ENCODE measurements at places on chromosomes 5 and 9.

- no peak for DNase-seq
Measured at GRCh38 chr5:168776070-168776469, 196.9 kb upstream of the PANK3 start.

- DNase-seq: no peak
Measured at GRCh38 chr5:111347021-111347420, 122.8 kb downstream of the CAMK4 start.

DNA sequence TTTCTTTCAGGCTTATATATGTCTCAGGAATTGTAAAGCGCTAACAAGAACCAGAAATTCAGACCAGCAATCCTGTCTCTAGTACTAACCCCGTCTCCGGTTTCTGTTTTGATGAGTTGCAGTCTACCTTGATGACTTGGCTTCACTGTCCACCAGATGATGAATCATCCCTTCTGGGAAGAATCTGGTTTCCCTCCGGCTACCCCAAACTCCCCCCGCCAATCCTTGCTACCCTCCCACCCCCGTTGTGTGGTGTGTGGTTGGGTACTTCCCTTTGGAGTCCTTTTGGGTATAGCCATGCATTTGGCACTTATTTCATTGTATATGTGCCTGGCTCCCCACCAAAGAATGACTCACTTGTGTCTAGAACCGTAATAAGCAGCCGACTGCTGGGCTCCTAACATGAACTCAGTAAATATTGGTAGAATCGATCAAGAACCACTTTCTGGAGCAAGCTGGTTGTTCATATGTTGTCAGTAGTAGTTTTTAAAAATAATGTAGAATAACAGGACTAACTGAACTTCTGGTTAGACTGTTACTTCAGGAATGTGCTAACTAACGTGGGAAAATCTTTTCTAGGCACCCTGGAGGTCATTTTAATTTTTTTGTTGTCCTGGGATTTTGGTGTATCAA lies 8.3 kb upstream of the TGFBI start:
- DNase-seq: no peak

DNA sequence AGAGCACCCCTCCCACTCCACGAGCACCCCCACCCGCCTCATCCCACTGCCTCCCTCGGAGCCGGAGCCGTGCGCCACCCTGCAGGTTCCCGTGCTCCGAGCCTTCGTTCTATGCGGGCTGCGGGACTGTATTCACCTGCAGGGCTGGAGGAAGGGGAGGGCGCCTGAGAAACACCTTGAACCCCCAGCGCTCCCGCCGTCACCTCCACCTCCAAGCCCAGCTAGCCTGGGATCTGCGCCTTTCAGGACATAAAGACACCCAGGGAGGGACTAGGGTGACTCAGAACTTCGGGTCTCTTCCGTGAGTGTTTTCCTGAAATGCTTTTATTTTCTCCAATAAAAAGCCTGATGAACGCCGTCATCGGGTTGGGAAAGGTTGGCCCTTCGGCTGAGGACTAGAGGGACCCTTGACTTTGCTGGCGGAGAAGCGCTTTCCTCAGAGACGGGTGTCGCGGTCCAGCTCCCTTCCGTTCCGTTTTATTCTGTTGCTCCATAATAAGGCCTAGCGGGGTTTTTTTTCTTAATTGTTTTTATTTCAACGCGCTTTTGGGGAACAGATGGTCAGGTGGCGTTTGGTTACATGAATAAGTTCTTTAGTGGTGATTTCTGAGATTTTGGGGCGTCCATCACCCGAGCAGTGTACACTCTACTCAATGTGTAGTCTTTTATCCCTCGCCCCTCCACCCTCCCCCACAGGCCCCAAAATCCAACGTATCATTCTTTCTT lies 4.6 kb downstream of the TLX3 start:
- no peak for DNase-seq

GRCh38 chr5:76199336-76200318 lies 116.4 kb downstream of the SV2C start:
- DNase-seq: no peak

DNA sequence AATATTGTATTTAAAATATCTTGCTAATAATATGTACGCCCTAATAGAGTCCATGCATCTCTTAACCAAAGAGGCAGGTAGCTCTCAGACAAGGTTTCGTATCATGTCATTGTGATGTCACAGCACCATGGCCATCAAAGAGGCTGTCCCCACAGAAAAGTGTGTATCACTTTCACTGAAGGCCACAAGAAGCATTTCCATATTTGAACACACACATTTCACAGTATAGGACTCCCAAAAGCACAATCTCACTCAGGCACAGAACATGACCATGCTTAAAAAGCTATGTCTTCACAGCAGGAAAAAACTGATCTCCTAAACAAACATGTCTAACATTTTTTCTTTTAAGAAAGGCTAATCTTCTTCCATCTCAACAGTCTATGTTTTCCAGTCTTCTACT lies 133.8 kb downstream of the DENND1A start:
- no peak for DNase-seq

DNA sequence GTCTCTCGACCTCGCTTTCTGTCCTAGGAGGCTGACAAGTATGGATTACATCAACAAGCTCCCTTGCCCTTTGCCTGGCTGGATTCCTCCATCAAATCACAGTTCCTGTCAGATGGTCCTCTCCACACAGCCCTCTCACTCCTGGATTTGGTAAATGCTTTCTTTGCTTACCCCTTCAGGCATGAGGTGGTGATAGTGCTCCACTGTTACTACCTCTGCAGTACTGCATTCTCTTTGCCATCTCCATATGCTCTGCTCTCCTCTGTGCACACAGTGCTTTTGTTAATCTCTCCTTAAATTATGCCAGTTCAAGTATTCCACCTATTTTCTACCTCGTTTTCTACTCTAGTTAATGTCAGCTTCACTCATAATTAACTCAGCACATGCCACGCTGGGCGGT lies 279.2 kb downstream of the DMAC1 start:
- DNase-seq: no peak

DNA sequence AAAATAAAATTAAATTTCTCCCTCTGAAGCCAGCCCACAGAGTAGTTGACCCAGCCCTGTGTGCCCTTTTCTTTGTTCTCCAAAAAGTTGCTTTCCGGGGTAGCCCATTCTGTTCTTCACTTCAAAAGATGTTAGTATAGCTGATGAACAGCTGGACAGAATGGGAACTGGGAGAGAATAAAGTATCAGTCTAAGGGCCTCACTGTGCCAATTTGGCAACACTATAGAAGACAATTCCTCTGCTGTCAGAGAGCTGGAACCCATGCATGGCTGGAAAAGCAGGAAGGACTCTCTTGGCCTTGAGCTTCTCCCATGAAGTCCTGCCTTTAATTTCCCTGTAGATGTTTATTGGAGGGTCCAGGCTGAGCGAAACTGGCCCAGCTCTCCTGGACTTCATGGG lies 11.0 kb upstream of the TNFSF8 start:
- no peak for DNase-seq

DNA sequence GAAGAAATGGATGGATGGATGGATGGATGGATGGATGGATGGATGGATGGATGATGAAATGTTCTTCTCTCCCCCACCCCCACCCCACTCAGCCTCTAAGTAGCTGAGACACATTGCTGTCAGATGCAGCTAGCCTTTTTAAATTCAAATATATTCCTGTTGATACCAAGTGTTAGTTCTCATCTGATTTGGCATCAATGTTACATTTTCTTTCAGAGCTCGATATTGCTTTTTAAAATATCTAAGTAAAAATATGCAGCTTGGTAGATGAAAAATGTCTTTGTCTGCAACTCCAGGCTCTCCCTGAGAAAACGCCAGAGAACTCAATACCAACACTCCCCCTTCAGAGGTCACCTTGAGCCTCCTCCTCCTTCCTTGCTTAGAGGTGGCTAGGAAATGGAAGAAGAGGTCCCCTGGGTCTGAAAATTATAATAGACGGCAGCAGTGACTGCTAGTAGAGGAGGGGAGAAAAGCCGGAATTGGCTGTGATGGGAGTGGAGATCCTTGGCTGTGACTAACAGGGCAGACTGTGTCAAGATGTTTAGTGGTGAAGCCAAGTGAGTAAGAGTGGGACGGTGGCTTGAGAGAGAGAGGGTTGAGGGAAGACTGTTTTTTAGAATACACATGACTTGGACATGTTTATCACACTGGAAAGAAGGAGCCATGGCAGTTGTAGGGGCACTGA lies 156.0 kb downstream of the ZNF462 start:
- no peak for DNase-seq

DNA sequence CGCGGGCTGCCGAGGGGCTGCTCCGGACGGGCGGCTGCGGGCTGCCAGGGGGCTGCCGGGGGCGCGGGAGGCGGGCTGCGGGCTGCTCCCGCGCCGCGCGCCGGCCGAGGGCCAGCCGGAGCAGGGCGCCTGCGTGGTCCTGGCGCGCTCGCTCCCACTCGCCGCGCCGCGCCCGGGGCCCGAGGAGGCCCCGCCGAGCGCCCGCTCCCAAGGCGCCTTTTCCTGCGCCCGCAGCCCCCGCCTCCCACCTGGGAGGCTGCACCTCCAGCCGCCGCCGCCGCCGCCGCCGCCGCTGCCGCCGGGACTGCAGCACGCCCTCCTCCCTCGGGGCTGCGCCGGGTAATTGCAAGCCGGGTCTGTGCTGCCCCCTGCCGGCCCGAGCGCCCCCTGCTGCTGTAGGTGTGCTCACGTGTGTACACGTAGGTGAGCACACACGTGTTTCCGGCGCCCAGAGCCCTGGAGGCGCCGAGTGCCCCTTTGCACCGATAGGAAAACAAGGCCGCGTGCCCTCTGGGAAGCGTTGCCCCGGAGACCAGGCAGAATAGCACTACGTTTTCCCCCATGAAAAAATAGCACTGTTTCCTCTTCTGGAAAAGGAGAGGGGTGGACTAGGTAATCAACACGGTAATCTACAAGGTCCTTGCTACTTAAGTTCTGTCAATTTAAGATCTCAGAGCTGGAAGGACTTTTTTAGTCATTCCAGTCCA lies at the start of gene EPB41L4B:
Gene EPB41L4B, minus strand, starts transcription at position 318 of the 707 bp plus-strand sequence. CDS start 613 bp downstream, outside the sequence.
- DNase-seq: peak; percentile 80

DNA sequence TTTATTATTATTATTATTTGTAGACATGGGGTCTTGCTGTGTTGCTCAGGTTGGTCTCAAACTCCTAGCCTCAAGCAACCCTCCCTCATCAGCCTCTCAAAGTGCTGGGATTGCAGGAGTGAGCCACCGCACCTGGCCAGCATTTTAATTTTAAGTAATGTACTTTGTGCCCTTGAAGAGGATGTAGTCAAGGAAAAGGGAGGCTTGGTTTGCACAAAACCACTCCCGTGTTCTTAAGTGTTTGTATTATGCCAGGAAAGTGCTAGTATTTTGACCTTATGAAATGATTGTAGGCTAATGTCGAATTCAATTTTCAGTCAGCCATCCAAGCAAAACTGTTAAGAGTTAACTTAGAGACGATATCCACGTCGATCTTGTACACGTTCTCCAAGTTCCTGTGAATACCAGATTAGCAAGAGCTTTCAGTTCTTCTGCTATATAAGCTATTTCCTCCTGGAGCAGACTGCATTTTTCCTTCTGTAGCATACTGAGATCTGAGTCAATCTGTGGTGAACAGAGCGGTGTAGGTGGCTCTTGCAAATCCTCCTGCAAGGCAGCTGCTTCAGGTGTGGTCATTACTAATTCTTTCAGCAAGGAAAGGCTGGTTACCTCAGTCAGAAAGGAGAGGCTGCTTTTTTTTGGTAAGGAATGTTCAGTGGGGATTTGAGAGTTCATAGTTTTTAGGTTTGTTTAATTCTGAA lies 23.7 kb downstream of the CCDC171 start:
- no peak for DNase-seq

DNA sequence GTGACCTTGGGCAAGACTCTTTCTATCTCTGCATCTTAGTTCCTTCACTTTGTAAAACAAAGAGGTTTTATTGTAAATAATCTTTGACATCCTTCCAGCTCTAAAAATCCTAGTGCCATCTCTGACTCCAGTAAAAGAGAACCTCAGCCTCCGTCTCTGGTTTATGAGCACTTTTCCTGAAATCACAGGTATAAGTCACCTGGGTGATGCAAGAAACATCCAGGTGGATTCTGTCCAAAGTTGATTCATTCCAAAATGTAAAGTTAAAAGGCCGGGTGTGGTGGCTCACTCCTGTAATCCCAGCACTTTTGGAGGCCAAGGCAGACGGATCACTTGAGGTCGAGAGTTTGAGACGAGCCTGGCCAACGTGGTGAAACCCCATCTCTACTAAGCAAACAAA lies 21.1 kb upstream of the UBAP2 start:
- no peak for DNase-seq

DNA sequence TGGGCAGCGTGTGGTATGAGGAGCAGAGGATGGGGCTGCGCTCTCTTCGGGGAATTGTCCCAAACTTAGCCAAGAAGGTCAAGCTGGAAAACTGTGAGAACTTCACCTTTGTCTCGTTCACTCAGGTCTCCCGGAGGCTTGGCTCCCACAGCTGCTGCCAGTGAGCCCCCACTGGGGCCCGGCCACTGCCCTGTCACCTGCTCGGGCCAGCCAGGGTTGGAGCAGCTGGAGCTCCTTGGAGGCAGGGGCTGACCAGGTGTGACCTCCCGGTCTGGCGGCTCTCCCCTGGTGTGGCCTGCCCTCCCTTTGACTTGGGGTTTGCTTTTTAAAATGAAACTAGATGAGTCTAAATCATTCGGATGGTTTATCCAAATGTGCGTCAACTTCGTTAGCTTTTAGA lies 58.0 kb downstream of the INIP start:
- DNase-seq: no peak

DNA sequence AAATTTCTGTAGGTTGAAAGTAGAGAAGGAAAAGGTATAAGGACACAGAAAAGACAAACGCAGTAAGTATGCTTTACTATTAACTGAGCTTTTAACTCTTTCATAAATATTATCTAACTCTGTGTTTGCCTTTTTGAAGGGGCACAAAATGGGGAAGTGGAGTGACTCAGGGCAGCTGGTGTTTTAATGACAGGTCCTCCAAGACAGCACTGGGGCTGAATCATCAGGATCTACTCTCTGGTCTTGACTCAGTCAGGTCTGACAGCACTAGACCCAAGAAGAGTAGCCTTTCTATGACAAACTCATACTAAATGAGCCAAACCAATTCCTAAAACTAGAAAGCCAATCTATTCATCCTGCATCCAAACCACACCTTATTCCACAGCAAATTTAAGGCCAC lies 102.2 kb downstream of the APTX start:
- DNase-seq: no peak

DNA sequence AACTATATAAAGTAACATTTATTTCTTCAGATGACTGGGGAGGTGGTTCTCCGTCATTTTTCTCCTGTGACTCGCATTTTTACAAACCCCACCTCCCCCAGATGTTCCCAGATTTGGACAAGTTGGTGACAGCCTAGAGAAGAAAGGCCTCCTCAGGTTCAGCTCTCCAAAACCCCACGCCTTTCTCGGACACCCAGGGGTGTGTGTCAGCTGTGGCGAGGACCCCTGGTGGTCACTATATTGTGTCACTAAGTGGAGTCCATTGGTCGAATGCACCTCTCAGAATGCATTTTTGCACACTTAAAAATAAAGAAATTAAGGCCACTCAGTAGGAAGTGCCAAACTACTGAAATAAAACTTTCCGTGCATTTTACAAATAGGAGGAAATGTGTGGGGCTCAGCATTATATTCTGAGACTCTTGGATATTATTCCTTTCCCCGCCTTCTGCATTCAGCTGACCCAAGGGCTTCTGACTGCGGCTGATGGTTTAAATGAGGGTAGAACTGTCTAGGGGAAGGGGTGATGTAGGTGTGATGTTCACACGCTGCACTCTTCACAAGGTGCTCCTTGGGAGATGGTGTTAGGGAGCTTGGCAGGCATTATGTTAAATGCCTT lies 47.6 kb downstream of the ACO1 start:
- DNase-seq: peak; percentile 31

GRCh38 chr5:93883459-93883858 lies 142.1 kb upstream of the POU5F2 start:
- DNase-seq: no peak

Measured in CD4-positive, alpha-beta T cell (primary cell).